ENCODE measurements at places on chromosomes 5 and 9. TPM values are rescaled to one million over a fixed set of nuclear protein-coding genes. Genes with fewer than 3 reads are reported as not detected.

Gene SLC6A7
- not detected for total RNA-seq

Gene PKD2L2
- 0.39 TPM for total RNA-seq

Gene SOWAHA
- total RNA-seq = 0.83 TPM

Gene RETREG1
- total RNA-seq = 13.0 TPM

Gene ANXA2R
- total RNA-seq = 2.1 TPM

Gene PPP1R2B
- not detected for total RNA-seq

Gene NTNG2
- 1.5 TPM for total RNA-seq

DNA sequence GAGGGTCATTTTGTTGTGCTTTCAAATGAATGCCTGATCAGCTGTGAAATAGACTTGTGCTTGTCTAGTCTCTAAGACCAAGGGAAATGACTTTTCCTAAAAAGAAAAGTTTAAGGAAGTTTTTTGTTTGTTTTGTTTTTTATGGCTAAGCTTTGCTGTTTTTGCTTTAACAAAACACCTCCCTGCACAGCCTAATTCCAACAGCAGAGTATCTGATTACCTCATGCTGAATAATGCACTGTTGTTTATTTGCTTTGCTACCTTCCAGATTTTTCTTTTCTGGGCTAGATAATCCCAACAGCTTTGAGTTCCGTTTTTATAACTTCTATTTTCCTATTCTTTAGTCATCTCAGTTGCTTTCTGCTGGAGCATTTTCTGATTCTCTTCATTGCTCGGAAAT is 95.8 kb downstream of the AOPEP start:
- DNase-seq = no peak
- peaks cover 25% of the 10 kb centered on the region for H3K4me1 ChIP-seq
- H3K27me3 ChIP-seq = no peaks in the 10 kb centered on the region
- H3K4me3 ChIP-seq = no peak overlapping the region
- H3K36me3 ChIP-seq = peaks cover 3% of the 10 kb centered on the region

DNA sequence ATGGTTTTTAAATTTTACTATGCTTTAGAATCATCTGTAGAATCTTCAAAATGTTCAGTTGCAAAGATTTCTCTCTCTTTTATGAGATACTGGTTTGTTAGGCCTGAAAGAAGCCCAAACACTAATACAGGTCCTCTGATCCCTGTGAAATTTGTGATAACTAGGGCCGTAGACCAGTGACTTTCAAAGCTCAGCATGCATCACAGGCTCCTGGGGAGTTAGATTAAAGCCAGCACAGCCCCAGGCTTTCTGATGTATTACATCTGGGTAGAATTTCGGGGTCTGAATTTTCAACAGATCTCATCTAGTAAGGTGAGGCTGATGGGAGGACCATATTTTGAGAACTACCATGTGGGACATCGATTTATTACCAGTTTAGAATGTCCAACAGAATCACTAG is 194.1 kb upstream of the PTPRD start:
- H3K4me1 ChIP-seq = no peaks in the 10 kb centered on the region
- H3K4me3 ChIP-seq = no peak overlapping the region
- H3K36me3 ChIP-seq = no peaks in the 10 kb centered on the region
- H3K27me3 ChIP-seq = no peaks in the 10 kb centered on the region
- H3K27ac ChIP-seq = no peak overlapping the region

GRCh38 chr9:35490155-35490909 is 421 bp downstream of the RUSC2 start:
- DNase-seq = peak; percentile 92
- no peaks in the 10 kb centered on the region for H3K27me3 ChIP-seq
- H3K27ac ChIP-seq = peak overlapping the region; percentile 97
- peak overlapping the region; percentile 89 for H3K4me3 ChIP-seq

DNA sequence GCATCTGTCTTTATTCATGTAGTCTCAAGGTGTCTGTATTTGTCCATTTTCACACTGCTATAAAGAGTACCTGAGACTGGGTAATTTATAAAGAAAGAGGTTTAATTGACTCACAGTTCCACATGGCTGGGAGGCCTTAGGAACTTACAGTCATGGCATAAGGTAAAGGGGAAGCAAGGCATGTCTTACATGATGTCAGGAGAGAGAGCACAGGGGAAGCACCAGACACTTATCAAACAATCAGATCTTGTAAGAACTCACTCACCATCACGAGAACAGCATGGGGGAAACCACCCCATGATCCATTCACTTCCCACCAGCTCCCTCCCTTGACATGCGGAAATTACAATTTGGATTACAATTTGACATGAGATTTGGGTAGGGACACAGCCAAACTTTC is 44.2 kb downstream of the NLN start:
- no peak overlapping the region for H3K27ac ChIP-seq
- H3K4me1 ChIP-seq = no peaks in the 10 kb centered on the region
- no peaks in the 10 kb centered on the region for H3K27me3 ChIP-seq

DNA sequence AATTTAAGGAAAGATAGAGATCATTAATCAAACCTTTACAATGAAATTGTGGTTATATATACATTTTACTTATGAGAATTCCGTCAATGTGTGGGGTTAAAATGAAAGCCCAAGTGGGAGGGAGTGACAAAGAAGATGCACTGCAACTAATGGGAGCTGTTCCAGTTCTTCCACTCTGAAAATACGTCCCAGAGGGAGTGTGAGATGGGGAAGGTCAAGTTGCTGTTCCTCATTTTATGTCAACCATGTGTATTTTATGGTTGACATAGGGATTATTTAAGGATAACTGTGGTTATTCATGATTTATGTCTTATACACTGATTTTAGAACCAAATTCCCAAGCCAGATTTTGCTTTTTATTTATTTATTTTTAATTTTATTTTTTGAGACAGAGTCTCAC is 14.2 kb upstream of the RGS3 start:
- H3K27me3 ChIP-seq = no peaks in the 10 kb centered on the region
- peak; percentile 21 for DNase-seq
- H3K27ac ChIP-seq = no peak overlapping the region
- H3K36me3 ChIP-seq = no peaks in the 10 kb centered on the region
- no peak overlapping the region for H3K4me3 ChIP-seq

DNA sequence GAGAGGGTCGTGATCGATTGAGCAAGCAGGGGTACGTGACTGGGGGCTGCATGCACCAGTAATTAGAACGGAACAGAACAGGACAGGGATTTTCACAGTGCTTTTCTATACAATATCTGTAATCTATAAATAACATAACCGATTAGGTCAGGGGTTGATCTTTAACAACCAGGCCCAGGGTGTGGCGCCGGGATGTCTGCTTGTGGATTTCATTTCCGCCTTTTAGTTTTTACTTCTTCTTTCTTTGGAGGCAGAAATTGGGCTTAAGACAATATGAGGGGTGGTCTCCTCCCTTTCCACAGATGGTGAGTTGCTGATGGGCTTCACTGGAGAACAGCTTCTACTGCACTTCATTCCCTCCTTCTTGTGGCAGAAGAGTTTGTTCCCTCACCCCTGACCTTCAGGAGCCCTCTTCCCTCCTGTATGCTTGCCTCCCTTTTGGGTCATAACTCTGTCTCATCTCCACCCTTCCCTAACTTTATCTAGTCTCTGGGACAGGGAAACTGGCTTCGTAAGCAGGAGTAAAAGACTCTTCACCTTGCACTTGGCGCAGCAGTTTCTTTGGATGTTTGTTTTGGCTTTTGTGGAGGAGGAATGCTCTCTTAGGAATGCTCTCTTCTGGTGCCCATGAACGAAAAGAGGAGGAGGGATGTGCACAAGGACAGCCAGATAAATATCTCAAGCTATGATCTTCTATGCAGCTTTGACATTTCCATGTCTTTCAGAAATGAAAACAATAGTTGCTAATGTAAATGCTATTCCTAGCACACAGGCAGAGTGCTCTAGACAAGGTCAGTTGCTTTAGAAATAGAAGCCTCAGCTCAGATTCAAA is 139.8 kb upstream of the RPS23 start:
- H3K27me3 ChIP-seq = no peaks in the 10 kb centered on the region
- DNase-seq = no peak
- peaks cover 9% of the 10 kb centered on the region for H3K4me1 ChIP-seq
- H3K27ac ChIP-seq = no peak overlapping the region

- no peak overlapping the region for H3K27ac ChIP-seq
- DNase-seq = no peak
- no peaks in the 10 kb centered on the region for H3K4me1 ChIP-seq
- H3K4me3 ChIP-seq = no peak overlapping the region
- H3K36me3 ChIP-seq = no peaks in the 10 kb centered on the region
- no peaks in the 10 kb centered on the region for H3K27me3 ChIP-seq
These were observed 179.4 kb upstream of the SPEF2 start for GRCh38 chr5:35438288-35438687.

DNA sequence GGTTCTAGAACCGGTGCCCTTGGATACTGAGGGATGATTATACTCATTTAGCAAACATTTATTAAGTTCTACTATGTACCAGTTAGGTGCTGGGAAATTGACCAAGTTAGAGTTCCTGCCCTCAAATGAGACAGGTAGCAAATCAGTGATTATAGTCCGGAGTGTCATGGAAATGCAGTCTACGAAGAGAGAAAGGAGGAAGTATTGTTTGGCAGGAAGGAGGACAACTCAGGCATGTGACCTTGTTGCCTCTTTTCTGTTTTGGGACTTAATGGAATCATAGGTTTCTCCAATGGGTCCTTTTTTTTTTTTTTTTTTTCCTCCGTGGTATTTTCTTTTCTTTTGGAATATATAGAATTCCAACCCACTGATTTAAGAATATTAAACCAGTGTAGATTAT is 28.0 kb downstream of the OSTF1 start:
- H3K4me3 ChIP-seq = no peak overlapping the region
- peaks cover 13% of the 10 kb centered on the region for H3K4me1 ChIP-seq
- no peak overlapping the region for H3K27ac ChIP-seq
- H3K36me3 ChIP-seq = peaks cover 14% of the 10 kb centered on the region
- DNase-seq = no peak
- H3K27me3 ChIP-seq = no peaks in the 10 kb centered on the region

DNA sequence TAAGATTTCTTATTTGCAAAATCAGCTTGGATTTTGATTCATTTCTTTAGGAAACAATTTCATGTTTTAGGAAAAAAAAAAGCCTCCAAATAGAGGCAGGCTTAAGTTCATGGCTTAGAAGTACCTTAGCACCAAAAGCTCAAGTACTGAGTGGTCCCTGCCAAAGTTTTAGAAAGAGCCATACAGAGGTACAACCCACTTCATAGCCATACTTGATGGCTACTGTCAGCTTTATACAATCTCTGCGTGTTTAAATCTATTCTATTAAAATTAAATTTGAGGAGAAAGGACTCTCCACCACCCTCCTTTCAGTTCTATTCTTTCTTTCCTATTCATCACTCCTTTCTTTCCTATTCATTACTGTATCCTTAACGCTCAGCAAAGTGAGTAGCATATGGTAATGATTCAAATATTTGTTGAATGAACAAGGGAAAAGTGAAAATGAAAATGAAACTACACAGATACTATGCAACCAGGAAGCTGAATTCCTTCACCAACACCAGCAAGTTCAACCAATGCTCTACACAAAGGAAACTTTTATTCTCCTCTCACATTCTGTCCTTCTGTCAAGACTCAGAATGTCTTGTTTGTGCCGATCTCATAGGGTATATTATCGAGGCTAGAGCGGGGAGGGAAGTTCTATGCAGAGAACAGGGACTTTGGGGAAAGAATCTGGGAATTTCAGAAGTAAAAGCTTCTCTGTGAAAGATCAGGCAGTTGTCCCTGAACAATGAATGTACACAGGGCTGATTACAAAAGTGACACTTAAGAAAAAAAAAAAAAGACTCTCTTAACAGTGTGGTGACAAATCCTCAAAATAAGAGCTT is 138.6 kb upstream of the SPEF2 start:
- H3K4me3 ChIP-seq = peak overlapping the region; percentile 16
- H3K27ac ChIP-seq = no peak overlapping the region
- H3K4me1 ChIP-seq = no peaks in the 10 kb centered on the region
- no peaks in the 10 kb centered on the region for H3K27me3 ChIP-seq
- DNase-seq = no peak
- no peaks in the 10 kb centered on the region for H3K36me3 ChIP-seq

DNA sequence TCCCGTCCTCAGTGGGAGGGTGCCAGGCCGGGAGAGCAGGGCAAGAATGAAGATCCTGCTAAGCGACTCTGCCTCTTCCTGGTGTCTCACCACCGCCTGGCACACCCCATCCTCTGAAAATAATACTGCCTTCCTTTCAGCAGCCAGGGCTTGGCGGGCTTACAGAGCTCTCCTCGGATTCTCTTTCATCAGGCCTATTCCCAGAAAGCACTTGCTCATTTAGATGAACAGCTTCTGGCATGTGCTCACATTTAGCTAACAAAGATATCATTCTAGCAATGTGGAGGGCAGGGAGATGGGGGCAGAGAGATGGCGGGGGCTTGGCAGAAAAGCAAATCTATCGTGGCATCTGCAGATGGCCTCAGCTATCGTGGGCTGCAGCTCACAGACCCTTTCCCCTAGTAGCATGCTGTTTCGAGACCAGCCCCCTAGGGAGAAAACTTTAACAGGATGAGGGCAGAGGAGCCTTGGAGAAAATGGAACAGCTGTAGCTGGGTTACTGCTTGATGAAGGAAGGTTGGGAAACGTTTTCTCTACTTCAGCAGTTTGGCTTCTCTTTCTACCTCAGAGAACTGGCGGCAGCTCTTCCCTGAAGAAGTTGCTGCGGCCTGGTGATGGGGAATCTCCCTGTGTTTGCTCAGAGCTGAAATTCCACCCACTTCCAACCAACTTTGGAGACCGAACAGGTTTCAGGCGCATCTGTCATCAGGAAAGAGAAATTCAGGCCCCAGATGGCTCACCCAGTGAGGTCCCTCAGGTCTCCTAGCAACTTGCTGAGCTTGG is 102.1 kb downstream of the TMEM174 start:
- no peaks in the 10 kb centered on the region for H3K36me3 ChIP-seq
- no peak for DNase-seq
- no peaks in the 10 kb centered on the region for H3K27me3 ChIP-seq
- H3K27ac ChIP-seq = peak overlapping the region; percentile 22
- H3K4me1 ChIP-seq = no peaks in the 10 kb centered on the region

GRCh38 chr5:64315778-64316177 is 150.1 kb downstream of the RNF180 start:
- no peak for DNase-seq
- no peaks in the 10 kb centered on the region for H3K36me3 ChIP-seq
- H3K4me1 ChIP-seq = no peaks in the 10 kb centered on the region

- no peaks in the 10 kb centered on the region for H3K36me3 ChIP-seq
- DNase-seq = no peak
- no peak overlapping the region for H3K27ac ChIP-seq
- peak overlapping the region; percentile 51 for H3K4me3 ChIP-seq
- H3K27me3 ChIP-seq = peaks cover 52% of the 10 kb centered on the region
These were observed 1.4 kb upstream of the LMX1B start for GRCh38 chr9:126612326-126612812.

- H3K36me3 ChIP-seq = no peaks in the 10 kb centered on the region
- H3K27ac ChIP-seq = peak overlapping the region; percentile 62
- peaks cover 4% of the 10 kb centered on the region for H3K4me1 ChIP-seq
- no peak overlapping the region for H3K4me3 ChIP-seq
These were observed 10.4 kb upstream of the PTGES start for GRCh38 chr9:129762985-129763926.

DNA sequence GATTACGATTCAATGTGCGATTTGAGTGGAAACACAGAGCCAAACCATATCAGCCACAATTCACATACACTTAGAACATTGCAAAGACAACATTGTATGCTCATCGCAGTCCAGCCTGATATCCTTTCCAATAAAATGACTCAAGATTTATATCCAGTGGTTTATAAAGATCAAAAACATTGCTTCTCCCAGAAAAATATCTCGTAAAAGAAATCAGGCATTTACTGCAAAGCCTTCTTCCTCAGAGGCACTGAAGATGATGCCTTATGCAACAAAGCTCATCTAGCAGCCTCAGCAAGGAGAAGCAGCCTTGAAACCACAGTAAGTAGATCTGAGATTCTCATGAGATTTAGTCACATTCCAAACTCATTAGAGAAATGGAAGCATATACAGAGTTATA is 523.8 kb downstream of the ELAVL2 start:
- H3K36me3 ChIP-seq = no peaks in the 10 kb centered on the region
- H3K27ac ChIP-seq = no peak overlapping the region
- DNase-seq = no peak

GRCh38 chr5:180129291-180130190 is 58.0 kb upstream of the RNF130 start:
- H3K4me3 ChIP-seq = no peak overlapping the region
- peak; percentile 88 for DNase-seq
- no peak overlapping the region for H3K27ac ChIP-seq
- H3K4me1 ChIP-seq = no peaks in the 10 kb centered on the region
- peaks cover 4% of the 10 kb centered on the region for H3K27me3 ChIP-seq

Data from esophagus muscularis mucosa (tissue), 4 donors.